ENCODE measurements at places on chromosomes 12 and 14.

GRCh38 chr12:52969166-52969795 lies 20.4 kb downstream of the KRT18 start:
- no peak for DNase-seq

GRCh38 chr14:56211084-56211483 lies 92.9 kb downstream of the PELI2 start:
- no peak for DNase-seq

DNA sequence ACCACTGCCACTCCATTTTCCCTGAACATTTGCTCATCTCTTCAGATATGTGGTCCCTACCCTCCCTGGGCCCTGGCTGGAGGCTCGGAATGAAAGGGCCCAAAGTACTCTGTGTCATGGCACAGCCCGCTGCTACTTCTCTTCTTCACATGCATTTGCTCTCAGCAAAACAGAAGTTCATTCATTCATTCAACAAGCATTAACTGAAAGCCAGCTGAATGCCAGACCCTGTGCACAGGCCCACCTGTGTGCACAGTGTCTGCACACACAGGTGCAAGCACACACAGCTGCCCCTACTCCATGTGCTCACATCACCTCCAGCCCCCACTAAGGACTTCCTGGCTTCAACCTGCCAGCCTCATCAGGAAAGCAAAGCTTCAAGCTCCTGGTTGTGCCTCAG lies 7.8 kb downstream of the WNT1 start:
- no peak for DNase-seq

- DNase-seq, result peak; percentile 93
Observed at GRCh38 chr12:46383654-46384450, 11.3 kb upstream of the SLC38A2 start.

DNA sequence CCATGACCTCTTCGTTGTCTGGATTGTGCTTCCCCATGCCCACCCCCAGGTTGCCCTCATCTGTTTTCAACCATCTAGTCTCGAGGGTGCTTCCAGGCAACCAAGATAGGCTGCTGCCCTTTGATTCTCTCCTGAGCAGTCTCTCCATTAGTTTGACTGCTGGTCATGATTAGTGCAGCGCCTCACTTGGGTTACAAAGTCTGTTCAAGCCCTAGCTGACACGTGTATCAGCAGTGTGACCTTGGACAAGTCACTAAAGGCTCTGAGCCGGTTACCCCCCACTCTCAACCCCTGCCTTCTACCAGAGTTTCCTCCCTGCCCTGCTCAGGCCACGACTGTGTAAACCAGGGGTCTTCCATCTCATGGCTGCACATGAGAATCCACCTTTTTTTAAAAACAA lies 185.3 kb upstream of the PWP1 start:
- DNase-seq, result no peak

DNA sequence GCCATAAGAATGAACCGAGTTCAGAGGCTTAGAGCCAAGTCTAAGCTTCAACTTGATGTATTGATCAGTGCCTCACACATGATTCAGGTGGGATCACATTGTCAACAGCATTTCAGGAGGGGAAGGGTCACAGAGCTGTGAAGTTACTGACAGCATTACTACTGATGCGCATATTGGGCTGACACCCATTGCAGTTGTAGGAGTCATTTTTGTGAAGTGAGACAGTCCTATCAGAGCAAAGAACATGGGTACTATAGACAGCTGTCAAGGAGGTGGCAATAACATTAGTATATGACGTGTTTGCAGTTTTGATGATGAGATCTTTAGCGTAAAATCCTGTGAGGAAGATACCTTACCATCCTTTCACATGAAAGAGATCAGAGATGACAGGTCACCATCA lies 206.0 kb upstream of the RBM19 start:
- no peak for DNase-seq

- DNase-seq, result peak; percentile 43
Observed at GRCh38 chr12:58176296-58176869, 235.0 kb downstream of the ATP23 start.

DNA sequence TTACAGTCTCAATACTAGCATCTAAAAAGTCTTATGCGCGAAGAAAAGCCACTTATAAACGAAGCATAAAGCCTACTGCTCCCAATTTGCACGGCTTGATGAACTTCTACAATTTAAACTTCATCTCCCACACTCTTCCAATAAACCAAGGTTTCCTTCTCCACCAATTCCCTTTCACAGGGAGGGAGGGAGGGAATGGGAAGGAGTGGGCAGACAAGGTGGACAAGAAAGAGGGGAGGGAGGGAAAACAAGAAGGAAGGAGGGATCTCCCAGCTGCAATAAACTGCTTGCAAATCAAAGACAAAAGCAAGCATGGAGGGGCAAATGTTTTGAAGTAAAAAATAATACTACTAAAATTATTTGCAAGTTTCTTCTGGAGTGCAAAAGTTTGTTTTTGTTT lies 64.5 kb downstream of the MED13L start:
- no peak for DNase-seq

DNA sequence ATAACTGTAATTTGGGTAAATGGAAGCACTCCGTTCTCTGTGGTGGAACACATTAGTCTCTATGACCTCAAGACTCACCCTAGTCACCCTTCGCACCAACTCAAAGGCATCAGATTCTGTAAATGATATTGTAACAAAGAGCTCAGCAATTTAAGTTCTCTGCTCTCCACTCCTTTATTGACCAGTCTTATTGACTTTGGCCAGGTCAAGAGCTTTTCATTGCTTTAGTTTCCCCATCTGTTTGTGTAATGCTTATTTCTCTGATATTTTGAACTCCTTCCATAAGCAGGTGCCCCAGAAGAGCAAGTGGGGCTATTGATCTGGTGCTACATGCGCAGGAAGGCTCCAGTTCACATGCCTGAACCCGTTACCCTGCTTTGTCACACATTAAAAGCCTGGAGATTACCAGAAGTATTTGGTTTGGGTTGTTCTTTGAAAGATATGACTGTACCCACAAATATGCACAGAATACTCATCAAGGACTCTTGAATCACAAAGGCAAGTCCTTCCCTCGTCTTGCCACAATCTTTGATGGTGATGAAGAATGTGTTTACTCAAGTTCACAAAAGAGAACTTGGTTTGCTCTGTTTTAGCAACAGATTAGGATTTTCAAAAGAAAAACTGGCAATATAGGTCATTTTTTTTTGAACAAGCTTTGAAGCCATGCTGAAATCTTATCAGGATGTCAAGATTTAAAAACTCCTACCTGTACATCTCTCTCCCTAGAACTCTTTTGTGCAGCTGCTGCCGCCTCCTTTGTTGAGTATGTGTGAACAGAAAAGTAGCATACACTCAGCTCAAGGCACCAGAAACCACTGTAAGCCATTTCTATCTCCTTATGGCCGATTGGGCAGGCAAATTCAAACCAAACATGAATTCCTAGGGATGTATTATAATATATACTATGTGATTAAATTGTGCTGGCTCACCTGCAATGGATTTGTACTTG lies 193.9 kb downstream of the BCAT1 start:
- no peak for DNase-seq

DNA sequence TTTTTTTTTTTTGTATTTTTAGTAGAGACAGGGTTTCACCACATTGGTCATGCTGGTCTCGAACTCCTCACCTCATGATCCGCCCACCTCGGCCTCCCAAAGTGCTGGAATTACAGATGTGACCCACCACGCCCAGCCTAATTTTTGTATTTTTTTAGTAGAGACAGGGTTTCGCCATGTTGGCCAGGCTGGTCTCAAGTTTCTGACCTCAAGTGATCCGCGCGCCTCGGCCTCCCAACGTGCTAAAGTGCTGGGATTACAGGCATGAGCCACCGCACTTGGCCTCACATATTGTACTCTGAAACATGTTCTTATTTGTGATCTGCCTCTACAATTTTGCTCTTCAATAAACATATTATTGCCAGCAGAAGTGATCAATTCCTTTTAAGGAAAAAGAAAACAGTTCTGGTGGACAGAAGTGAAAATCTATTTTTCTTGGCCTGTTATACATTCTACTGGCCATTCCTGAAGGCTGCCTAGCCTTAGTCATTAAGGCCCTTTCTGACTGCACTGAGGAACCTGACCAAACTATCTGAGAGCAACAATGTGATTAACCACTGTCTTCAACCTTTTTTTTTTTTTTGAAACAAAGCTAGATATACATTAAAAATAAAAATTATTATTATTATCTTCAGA lies 36.1 kb downstream of the SNX6 start:
- DNase-seq, result no peak

DNA sequence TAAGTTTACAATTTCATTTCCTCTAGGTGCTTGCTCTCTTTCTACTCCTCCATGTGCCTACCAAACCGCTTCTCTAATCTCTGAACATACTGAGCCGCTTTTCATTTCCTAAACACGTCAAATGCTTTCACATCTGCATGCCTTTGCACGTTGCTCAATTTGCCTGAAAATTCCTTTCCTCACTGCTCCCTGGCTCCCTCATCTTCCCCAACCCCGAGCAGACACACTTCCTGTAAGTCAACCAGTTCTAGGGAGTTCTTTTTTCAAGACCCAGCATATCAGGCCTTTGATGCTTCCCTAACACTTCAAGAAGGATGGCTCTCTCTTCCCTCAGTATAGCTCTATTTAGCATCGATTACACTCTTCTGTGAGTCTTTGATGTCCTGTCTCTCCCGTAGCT lies 50.3 kb downstream of the LMO3 start:
- no peak for DNase-seq

DNA sequence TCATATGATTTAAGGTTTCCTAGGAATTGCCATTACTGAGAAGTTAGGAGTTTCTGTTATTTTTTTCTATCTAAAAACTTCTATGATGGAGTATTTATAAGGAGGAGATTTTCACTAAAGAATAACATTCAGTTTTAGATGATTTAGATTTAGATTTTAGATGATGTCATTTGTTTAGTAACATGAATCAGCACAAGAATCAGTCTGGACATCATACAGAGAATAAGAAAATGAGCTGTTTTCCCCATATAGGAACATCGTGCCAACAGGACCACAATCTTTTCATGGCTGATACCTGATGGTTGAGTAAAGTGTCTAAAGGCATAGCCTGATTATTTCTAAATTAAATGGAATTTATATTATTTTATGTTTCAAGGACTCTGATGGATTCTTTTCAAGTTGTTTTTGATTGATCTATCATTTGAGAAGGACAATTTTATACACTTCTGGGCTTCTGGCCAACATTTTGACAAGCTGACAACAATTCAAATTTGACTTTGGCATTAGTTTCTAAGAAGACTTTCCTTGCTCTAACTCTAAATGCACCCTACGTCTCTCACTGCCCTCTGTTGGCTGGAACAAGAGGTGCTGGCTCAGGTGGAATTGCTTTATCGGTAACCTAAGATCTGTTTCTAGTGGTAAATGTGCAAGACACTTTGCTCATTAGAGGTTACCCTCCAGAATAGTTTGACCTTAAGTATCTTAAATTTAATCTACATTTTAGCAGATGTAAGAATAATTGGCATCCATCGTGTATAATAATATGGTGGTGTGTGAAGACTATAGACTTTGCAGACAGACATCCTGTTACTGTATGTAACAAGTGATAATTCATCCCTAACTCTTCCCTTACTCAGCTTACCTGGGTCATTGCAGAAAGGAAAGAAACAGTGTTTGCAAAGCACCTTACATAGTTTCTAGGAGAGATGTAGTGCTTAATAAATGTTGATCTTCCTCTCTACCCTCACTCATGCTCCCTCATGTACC lies 42.8 kb upstream of the CPSF6 start:
- DNase-seq, result peak; percentile 11

- DNase-seq, result no peak
Observed at GRCh38 chr14:80955416-80955941, at the start of gene TSHR. TSS of gene TSHR (plus strand) at chr14:80955621. CDS start at chr14:80955681, 60 bp downstream.

DNA sequence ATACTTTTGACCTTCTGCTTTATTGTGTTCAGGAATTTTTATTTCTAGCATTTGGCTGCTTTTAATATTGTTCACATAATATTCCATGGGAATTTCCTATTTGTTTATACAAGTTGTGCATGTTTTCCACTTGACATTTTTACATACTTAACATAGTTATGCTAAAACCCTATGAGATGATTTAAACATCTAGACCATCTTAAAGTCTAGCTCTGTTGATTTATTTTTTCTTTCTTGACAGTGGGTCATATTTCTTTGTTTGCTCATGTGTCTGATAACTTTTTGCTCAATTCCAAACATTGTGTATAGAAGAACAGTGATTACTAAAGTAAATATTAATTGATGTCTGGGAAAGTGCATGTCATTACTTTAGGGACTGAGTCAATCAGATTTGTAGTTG lies 202.1 kb upstream of the PDZRN4 start:
- no peak for DNase-seq

GRCh38 chr12:48978291-48978740 lies at the start of gene WNT1:
TSS of gene WNT1 (plus strand) at chr12:48978322. CDS start at chr12:48978651, 329 bp downstream.
- no peak for DNase-seq

- no peak for DNase-seq
Observed at GRCh38 chr12:112374166-112374740, 8.0 kb downstream of the HECTD4 start.

DNA sequence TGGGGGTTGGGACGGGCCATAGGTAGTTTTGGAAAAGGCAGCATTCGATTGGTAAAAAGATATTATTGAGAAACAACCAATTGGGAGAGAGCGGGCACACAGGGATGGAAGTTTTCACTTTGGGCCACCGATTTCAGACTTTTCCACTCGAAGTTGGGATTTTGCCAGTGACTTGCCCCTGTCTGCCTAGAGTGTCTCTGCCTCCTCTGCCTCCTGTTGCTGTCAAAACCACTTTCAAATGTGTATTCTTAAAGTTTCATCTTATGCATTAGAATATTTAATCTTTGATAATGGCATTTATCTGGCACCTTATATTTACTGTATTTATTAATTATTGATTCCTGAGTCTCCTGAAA lies 182.3 kb downstream of the FUT8 start:
- no peak for DNase-seq

DNA sequence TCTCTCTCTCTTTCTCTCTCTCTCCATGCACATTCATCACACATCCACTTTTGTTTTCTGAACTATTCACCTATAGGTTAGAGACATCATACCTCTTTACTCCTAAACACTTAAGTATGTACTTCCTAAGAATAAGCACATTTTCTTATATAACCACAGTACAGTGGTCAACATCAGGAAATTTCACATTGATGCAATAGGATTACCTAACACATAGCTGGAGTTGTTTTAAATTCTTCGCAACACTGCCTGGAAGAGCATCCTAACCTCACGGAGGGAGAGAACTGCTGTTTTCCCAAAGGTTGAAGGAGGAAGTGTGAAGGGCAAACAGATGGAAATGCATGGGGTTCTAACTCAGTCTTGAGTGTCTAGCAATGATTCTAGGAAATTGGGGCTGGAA lies 159.2 kb downstream of the SYT1 start:
- DNase-seq, result no peak

- DNase-seq, result no peak
Observed at GRCh38 chr14:77276295-77276935, 5.4 kb upstream of the NGB start.

DNA sequence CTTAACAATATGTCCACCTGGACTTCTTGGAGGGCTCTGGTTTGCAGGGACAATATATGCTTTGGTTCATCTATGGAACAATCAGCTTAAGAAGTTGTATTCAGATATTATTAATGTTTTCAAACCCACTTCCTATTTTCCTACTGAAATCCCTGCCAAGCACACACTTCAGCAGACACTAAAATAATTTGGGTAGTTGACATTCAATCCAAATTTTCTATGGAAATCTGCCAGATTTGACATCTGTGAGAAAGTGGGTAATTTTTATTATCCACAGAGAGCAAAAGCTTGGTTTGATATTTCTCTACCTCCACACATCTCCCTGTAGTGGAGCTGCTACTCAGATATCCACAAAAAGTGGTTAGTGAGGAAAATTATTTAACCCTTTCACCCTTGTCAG lies 378.8 kb upstream of the SOX5 start:
- no peak for DNase-seq
